Mammary epithelial cell (primary cell): ENCODE measurements at places on chromosomes 5 and 9.

- DNase-seq: no peak
Measured at GRCh38 chr5:168327994-168328393, 36.5 kb downstream of the WWC1 start.

- DNase-seq: peak; percentile 73
Measured at GRCh38 chr9:109349421-109349846, 28.6 kb upstream of the EPB41L4B start.

DNA sequence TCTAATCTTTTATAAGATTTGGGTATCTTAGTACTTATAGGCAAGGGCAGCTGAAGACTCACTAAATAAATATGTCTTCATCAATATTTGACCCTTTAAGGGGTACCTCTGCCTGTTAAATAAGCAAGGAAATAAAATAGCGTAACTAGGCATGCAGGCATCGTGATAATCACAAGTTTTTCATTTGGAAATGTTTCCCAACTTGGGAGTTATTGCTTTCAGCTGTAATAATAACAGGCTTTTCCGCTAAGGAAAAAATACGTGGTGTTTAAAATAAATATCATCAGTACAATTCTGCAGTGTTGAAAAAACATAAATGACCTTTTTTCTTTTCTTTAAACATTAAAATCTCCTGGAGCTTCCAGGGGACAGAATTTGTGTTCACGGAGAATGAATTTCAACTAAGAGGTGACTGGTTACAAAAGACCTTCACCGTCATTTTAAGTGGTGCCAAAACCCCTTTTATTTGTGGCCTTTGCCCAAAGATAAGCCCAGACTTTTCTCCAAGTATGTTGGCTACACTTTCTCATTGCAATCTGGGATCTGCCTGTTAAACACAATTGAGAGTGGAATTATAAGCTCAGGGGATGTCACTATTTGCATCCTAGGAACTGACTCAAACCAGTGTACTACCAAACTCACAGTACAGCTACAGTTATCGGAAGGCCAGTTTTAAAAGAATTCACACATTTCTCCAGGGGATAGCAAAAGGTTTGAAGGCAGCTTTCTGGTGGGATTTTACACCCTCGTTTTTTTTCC is 218.6 kb downstream of the FBXL7 start:
- no peak for DNase-seq

DNA sequence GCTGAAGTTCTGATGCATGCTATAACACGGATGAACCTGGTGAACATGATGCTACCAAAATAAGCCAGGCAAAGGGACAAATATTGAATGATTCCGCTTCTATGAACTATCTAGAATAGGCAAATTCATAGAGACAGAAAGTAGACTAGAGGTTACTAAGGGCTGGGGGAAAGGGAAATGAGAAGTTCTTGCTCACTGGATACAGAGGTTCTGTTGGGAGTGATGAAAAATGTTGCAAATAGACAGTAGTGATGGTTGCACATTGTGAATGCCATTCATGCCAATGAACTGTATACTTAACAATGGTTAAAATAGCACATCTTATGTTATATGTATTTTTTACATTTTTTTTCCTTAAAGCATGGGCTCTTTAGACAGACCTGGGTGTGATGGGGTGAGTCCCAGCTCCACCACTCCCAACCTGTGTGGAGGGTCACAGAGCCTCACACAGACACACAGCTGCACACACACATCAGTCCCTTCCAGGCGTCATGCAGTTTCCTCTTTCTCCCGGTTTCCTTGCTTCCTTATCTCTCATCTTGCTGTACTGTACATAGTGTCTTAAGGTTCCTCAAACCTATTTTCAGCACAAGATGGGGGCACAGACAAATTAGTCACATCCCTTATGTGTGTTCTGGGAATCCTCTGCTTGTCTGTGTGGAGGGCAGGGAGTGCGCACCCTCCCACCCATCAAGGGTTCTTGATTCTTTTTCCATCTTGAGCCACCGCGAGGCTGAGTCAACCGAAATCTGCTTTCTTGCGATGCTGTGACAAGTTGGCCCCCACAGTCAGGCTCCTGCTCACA is 192.9 kb downstream of the CRB2 start:
- no peak for DNase-seq

GRCh38 chr5:177447611-177448243 is 1.1 kb downstream of the PRR7 start:
- DNase-seq: peak; percentile 94

- DNase-seq: no peak
Measured at GRCh38 chr5:142784401-142784955, 14.3 kb downstream of the ARHGAP26 start.

GRCh38 chr9:96318921-96319565 is 17.1 kb upstream of the HSD17B3 start:
- DNase-seq: no peak

GRCh38 chr5:9197881-9198260 is 348.0 kb downstream of the SEMA5A start:
- no peak for DNase-seq

DNA sequence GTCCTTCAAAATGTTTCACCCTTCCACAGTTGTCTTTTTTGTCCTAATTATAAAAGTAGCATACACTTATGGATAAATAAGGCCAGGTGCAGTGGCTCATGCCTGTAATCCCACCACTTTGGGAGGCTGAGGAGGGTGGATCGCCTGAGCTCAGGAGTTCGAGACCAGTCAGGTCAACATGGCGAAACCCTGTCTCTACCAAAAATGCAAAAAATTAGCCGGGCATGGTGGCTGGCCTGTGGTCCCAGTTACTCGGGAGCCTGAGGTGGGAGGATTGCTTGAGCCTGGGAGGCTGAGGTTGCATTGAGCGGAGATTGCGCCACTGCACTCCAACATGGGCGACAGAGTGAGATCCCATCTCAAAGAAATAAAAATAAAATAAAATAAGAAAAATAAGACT is 1.6 kb downstream of the C5orf52 start:
- no peak for DNase-seq

DNA sequence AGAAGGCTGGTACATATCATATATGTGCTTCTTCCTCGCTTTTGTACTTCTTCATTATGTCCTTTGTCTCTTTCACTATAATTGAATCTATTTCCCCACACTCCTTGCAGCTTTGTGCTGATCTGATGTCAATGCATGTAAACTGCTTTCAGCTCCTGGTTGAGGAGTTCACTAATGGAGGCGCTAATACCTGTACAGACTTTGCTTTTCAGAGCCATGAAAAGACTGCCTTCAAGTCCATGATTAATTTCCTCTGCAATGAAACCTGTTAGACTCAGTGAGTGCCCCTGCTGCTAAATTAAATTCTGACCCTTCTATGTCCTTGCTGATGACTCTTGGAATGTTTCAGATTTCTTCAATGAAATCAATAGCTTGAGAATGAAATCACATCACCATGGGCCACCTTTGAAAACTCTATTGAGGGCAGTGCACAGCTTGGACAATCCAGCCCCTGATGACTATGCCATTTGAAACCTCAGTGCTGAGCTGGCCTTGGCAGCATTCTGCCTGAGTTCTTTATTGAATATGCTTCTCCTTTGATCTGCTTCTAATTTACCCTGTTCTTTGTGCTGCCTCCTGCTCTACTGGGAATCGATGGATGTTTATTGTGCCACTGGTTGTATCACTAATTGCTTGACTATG is 358.2 kb upstream of the DMAC1 start:
- DNase-seq: no peak
